T-helper 1 cell (primary cell): ENCODE measurements at places on chromosomes 13 and 19.

DNA sequence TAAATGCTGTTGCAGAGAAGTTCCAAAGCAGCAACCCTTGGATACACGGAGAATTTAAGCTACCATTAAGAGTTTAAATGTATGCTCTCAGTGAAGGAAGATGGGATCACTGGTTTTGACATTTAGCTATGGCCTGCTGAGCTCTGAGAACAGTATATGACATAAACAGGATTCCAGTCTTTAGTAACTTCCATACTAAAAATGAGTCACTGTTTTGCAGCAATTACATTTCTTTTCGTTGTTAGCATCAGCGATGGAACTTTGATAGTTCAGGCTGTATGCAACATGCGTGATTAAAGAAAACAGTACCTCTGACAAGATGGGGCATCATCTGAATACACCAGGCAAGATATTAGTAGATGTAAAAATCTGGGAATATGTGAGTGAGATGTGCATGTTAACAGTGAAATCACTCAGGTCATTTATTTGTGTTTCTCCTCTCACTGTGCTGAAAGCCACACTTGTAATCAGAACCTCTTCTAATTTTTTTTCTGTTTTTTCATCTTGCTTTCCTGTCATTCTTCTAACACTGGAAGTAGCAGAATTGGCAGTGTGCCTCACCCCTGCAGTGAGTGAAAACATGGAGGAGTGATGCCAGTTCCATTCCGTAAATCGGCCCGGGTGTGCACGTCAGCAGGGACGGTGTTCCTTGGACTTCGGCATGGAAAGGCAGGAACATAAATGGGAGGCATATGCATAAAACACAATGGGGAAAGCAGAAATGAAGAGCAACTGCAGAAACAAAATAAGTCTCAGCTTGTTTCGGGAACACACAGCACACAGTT is 361.5 kb downstream of the OXGR1 start:
- DNase-seq, result no peak

DNA sequence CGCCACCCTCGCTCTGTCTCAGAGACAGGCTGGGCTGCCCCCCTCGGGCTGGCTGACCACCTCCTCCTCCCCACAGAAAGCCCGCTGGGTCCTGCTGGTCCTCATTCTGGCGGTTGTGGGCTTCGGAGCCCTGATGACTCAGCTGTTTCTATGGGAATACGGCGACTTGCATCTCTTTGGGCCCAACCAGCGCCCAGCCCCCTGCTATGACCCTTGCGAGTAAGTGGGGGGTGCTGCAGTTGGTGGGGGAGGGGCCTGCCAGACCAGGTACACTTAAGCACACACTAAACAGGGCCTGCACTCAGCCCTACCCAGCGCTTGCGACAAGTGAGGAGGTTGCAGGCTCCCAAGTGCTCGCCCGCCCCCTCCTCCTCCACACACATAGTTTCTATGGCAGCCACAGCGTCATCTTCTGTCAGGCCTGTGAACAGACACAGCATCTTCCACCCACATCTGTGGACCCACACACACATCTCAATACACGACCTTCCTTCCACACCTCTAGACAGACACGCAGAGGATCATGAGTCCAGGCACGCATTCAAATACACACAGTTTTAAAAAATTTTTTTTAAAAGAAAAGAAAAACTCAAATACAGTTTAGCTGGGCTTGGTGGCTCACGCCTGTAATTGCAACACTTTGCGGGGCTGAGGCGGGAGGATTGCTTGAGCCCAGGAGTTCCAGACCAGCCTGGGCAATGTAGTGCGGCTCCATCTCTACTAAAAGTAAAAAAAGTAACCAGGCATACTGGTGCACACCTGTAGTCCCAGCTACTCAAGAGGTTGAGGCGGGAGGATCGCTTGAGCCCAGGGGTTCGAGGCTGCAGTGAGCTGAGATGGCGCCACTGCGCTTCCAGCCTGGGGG is 18.4 kb downstream of the PLD3 start:
- DNase-seq, result no peak

DNA sequence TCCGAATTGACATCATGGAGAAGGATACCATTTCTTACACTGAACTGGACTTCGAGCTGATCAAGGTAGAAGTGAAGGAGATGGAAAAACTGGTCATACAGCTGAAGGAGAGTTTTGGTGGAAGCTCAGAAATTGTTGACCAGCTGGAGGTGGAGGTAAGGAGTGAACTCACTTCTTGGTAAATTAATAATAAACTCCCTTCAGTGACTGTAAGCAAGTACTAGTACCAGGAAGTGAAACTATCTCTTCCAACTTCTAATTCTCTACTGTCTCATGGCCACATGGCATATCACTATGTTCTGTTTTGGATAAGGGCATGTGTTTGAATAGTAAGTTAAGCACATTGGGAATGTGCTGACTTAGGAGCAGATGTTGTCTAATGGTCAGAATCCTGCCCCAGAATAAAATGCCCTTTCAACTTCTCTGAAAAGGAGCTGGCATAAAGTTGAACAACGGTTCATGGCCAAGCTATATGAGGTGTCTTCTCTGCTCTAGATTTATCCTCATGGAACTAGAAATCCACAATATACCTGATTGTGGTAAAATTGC is 13.4 kb downstream of the OLFM4 start:
- no peak for DNase-seq

DNA sequence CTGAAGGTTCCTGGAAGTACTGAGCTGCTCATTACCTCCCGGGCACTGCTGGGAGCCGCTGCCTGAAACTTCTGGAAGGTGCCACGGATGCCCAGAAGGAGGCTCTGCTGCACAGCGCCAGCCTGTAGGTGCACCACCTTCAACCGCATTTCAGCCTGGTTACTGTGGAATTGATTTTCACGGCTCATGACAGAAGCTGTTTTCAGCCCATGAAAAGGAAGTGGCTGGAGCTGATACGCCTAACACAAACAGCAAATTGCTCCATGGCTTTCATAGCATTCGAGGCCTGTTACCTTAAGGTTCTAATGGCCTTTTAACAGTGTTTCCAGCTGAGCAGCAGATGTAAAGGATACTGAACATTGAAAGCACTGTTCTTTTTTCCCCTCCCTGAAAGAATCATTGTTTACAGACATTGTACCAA is 22.0 kb downstream of the GPC6 start:
- no peak for DNase-seq

GRCh38 chr13:99199541-99200431 is 868 bp upstream of the UBAC2 start:
- DNase-seq, result no peak

DNA sequence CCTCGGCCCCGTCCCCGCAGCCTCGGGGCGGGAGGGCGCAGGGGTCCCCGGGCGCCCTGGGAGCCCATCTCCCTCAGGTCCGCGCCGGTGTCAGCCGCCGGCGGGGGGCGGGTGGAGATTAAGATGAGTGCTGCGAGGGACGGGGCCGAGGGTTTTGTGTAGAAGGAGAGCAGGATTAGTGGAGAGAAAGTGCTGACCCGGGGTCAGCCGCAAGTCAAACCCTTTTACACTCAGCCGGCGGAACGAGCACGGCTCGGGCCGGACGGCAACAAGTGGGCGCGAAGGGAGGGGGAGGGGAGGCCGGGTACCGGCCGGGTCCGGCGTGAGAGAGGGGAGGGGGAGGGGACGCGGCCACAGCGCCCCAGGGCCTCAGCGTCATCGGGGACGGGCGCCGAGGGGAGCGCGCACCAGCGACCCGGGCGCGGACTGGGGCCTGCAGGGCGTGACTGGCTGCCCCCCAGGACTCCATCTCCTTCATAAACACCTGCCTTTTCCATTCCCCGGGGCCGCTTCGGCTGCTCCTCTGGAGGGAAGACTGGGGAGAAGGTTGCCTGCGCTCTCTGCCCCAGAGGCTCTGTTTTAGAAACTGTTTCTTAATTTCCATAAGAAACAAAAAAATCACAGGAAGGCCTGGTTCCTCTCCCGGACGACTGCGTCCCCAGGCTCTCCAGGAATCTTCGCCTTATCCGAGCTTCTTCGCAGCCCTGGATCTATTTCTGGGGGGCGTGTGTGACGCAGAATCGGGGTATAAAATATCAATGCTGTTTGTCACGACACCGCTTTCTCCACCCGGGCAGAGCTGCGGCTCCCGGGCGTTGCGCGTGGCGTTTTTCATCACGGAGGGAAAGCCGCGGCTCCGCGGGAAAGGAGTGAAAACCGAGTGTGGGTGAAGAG is 6.5 kb downstream of the SOX1 start:
- DNase-seq, result no peak

- DNase-seq, result no peak
These were observed 179.4 kb upstream of the TMTC4 start for GRCh38 chr13:100854006-100854405.

DNA sequence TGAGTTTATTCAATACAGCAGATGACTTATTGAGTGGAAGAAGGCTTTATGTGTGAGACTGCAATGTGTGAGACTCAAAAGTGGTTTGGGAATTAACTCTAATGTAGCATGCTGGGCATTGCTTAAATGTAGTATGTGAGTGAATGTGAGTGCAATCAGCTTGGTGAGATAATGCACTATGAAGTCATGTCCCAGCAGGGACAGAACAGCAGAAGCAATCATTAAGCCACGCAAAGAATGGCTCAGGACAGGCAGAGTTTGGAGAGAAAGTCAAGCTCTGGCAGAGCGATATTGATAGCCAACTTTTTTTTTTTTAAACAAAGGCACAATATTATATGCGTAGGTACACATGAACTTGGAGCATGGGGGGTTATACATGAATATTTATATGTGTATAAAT is 597.7 kb downstream of the GPC6 start:
- no peak for DNase-seq

- DNase-seq, result no peak
These were observed 69.7 kb downstream of the EPS15L1 start for GRCh38 chr19:16402041-16402440.

- DNase-seq, result no peak
These were observed 2.3 kb downstream of the ZNF536 start for GRCh38 chr19:30374539-30374864.

GRCh38 chr13:50122455-50122854 is 107.2 kb downstream of the KCNRG start:
- DNase-seq, result no peak

DNA sequence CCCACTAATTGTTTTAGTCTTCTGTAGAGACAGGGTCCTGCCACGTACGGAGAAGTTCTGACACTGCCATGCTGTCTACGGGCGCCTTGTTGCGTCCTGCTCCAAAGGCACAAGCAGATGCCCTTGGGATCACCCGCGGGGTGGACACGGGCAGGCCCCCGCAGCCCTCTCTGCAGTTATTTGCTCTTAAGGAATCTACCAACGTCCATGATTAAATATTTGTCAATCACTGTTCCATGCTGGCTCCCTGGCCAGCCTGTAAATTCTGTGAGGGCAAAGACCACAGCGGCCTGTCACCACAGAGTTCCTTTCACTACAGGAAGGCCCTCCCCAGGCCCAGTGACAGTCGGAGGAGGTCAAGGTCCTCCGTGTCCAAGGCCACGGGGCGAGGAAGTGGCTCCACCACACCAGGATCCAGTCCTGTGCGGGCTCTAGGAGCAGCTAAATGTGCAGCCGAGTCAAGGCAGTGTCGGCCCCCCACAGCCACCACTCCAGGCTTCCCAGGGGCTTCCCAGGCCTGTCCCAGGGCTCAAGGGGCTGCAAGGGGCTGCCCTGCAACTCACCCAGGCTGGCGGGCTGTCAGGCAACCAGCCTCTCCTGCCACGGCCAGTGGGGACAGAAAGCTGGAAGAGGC is 2.1 kb downstream of the RNF126 start:
- DNase-seq, result no peak

DNA sequence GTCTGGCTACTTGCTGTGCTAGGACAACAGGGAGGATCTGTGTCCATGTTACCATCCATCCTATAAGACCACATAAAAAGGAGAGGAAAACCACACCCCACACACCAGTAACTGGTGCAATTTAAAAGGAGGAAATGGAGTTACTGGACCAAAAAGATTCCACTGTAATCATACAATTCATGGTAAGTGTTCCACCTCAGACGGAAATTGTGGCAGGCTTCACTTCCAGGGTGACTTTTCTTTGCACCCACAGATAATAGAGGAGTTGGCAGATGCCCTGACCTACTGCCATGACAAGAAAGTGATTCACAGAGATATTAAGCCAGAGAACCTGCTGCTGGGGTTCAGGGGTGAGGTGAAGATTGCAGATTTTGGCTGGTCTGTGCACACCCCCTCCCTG is 2.4 kb downstream of the AURKC start:
- no peak for DNase-seq

DNA sequence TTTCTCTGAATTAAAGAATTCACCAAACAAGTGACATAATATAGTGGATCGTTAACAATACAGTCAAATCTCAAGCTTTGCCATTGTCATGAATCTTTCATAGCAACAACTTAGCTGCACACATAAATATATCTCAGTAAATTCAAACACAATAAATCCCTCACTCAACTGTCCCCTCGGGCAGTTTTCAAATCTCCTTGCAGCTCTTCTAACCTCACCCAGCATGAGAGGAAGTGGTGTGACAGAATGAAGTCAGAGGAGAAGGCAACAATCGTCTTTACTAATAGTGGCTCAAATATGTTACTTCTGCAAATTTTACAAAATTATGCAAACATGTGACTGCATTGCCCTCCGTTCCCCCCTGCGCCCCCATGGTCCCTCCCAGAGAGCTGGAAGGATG is 148.2 kb downstream of the RAP2A start:
- no peak for DNase-seq

GRCh38 chr13:110405597-110406450 is 98.7 kb downstream of the COL4A2 start:
- no peak for DNase-seq

- DNase-seq, result no peak
These were observed 42.3 kb upstream of the GJB6 start for GRCh38 chr13:20274466-20274865.

DNA sequence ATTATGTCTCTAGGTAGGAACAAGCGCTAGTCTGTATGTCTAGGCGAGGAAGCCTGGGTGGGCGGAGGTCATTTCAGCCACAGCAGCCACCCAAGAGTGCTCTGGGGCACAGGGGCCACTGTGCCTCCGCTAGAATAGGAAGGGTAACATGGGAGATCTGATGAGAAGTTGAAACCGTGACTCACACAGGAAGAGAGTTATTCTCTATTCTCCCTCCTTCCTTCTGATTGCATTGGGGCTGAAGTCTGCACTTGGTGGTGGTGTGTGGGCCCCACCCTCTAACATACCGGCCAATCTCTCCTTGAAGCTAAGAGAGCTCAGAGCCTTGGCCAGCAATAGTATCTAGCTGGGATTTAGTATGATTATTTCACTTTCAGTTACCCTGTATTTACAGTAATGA is 20.3 kb upstream of the GGACT start:
- DNase-seq, result no peak

DNA sequence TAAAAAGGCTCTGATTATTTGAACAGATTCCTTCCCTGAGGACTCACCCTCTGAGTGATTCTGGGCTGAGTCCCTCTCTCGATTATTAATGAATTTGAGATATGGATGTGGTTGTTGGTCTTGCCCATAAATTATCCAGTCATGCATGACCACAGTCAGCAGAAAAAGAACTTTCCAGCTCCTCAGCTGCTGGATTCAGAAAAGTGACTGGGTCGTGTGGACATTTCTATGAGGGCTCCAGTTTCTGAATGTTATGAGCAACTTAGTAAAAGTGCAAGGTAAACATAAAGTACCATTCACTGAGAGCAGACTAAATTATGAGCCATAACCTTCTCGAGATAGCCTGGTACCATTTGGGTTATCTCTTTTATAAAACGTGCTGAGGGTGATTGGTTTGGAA is 100.1 kb upstream of the CLDN10 start:
- DNase-seq, result no peak

- no peak for DNase-seq
These were observed 17.8 kb upstream of the ZNF730 start for GRCh38 chr19:23098988-23099387.

- DNase-seq, result no peak
These were observed 138.3 kb downstream of the FLT1 start for GRCh38 chr13:28356561-28357021.
